ENCODE measurements at places on chromosomes 7 and 10. TPM values are rescaled to one million over a fixed set of nuclear protein-coding genes. Genes with fewer than 3 reads are reported as not detected.

The TMEM273 gene
- 1.2 TPM for total RNA-seq

The GATA3 gene
- under 0.01 TPM for total RNA-seq

The SEMA4G gene
- 14.8 TPM for total RNA-seq

The CYP2C9 gene
- total RNA-seq = 0.25 TPM

The TMEM139 gene
- total RNA-seq = not detected

The WDFY4 gene
- total RNA-seq = 0.49 TPM

The AFAP1L2 gene
- total RNA-seq = 7.1 TPM

The HOXA7 gene
- not detected for total RNA-seq

The HSPA14 gene
- 8.6 TPM for total RNA-seq

The GBX1 gene
- not detected for total RNA-seq

The CNPY1 gene
- 0.74 TPM for total RNA-seq

The WNT8B gene
- not detected for total RNA-seq

The ETV1 gene
- 34.4 TPM for total RNA-seq

The CRYGN gene
- total RNA-seq = 0.25 TPM

The CUZD1 gene
- 0.98 TPM for total RNA-seq

The HOXA1 gene
- not detected for total RNA-seq

The CCDC6 gene
- total RNA-seq = 32.7 TPM

The TUBB8 gene
- total RNA-seq = not detected

The CAMK2G gene
- 53.8 TPM for total RNA-seq

The SORCS1 gene
- total RNA-seq = 15.2 TPM

The NFKB2 gene
- 1.5 TPM for total RNA-seq

The NME8 gene
- not detected for total RNA-seq

The MYO3A gene
- 2.2 TPM for total RNA-seq

The CDNF gene
- total RNA-seq = 1.2 TPM

The COBL gene
- total RNA-seq = 9.8 TPM

The SLC13A1 gene
- total RNA-seq = not detected

The ANXA8 gene
- not detected for total RNA-seq

The GPR15LG gene
- total RNA-seq = not detected

The SPDYE16 gene
- total RNA-seq = 0.25 TPM

The LIPA gene
- 25.3 TPM for total RNA-seq

The CEP41 gene
- total RNA-seq = 15.0 TPM

The DNAJC12 gene
- 3.9 TPM for total RNA-seq

The PAOX gene
- total RNA-seq = 6.4 TPM

The PHKG1 gene
- total RNA-seq = 2.5 TPM

The PLCE1 gene
- total RNA-seq = 6.6 TPM

The RBP4 gene
- total RNA-seq = 5.9 TPM

The CAMK2B gene
- total RNA-seq = 76.7 TPM

The AKR1C8 gene
- total RNA-seq = not detected

The RADIL gene
- total RNA-seq = 3.7 TPM

The FGFR2 gene
- total RNA-seq = 46.7 TPM

The ATOH7 gene
- total RNA-seq = 0.49 TPM

The ANKRD1 gene
- total RNA-seq = not detected

The NUTM2A gene
- 2.7 TPM for total RNA-seq

The GJC3 gene
- not detected for total RNA-seq

The ATRNL1 gene
- total RNA-seq = 353 TPM

The ZNF316 gene
- total RNA-seq = 18.4 TPM

The EGFR gene
- 18.4 TPM for total RNA-seq

The CYP2C19 gene
- total RNA-seq = 0.25 TPM

The GIMAP8 gene
- total RNA-seq = 0.74 TPM

The PRXL2A gene
- total RNA-seq = 68.6 TPM

The STYXL1 gene
- 15.0 TPM for total RNA-seq

The ALOX5 gene
- total RNA-seq = 0.98 TPM

The GDF10 gene
- 7.6 TPM for total RNA-seq

The ANKRD22 gene
- not detected for total RNA-seq

The RBM20 gene
- 0.74 TPM for total RNA-seq

The PNLIPRP3 gene
- not detected for total RNA-seq

The OR2A7 gene
- total RNA-seq = 0.74 TPM

Measured in temporal lobe (tissue), 4 donors.